ENCODE measurements at places on chromosomes 2 and 18.
A peak's percentile ranks its signal among the peaks of the same experiment; 100 is the strongest.

GRCh38 chr2:112627060-112628040 is 18.4 kb upstream of the SLC20A1 start:
- no peak for DNase-seq

GRCh38 chr2:108154366-108155061 is 85.3 kb upstream of the SULT1C3 start:
- no peak for DNase-seq

DNA sequence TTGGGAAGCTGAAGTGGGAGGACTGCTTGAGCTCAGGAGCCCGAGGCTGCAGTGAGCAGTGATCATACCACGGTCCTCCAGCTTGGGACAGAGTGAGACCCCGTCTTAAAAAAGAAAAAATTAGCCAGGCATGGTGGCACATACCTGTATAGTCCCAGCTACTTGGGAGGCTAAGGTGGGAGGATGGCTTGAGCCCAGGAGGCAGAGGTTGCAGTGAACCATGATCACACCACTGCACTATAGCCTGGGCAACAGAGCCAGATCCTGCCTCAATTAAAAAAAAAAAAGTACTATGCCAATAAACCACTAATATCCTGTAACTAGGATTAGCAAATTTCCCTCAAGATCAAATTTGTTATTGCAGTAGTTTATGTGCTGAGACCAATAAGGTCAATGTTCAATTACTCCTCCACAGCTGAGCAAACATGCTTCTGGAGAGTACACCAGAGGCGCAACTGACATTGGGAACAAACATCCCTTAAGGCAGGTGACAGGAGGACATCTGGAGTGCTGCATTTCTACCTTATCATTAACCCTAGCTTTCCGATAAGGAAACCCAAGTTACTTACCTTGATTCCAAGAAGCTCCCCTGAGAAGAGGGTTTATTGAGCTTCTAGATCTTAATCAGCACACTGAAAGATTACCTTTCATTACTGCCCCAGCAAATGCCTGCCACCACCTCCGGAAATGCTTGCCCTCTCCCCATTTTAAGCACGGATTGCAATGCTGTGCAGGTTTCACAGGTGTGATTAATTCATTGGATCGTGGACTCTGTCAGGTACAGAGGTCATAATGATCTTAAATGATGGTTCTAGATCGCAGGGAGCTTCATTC is 26.2 kb downstream of the MGAT4A start:
- no peak for DNase-seq

GRCh38 chr2:17083902-17084301 is 418.3 kb upstream of the CYRIA start:
- DNase-seq: no peak

GRCh38 chr2:38380397-38381130 is 3.5 kb upstream of the ATL2 start:
- DNase-seq: no peak

DNA sequence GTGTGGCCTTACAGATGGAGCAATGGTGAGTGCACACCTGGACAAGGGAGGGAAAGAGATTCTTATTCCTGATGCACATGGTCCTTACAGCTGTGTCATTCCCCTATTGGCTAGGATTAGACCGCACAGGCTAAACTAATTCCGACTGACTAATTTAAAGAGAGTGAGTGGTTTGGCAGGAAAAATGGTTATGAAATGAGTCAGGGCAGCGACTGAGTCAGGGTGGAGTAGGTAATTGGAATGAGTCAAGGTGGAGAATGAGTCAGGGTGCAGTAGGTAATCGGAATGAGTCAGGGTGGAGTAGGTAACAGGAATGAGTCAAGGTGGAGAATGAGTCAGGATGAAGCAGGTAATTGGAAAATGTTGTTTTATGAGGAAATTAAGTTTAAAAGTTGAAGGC is 1353.7 kb upstream of the LRRTM1 start:
- DNase-seq: peak; percentile 16

GRCh38 chr18:3008541-3008940 is 4.4 kb downstream of the LPIN2 start:
- DNase-seq: no peak

GRCh38 chr2:23767876-23768621 is 158.9 kb downstream of the ATAD2B start:
- no peak for DNase-seq

DNA sequence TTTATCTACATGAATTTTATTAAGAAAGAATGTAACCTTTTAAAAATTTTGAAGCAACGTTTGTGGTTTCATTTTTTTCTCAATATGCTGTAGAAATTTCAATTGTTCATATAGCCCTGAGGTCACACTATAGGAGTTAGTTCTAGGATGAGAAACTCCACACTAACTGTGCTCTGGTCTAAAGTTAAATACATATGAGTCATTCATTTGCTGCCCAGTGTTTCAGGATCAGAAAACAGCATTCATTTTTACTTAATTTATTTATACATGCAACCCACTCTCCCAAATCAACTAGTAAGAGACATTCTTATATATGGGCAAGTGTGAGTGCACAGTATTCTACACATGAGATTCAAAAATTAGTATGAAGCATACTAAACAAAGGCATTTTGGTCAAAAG is 137.9 kb downstream of the DOCK10 start:
- DNase-seq: no peak

- no peak for DNase-seq
Measured at GRCh38 chr18:52652391-52652790, 312.4 kb downstream of the DCC start.

DNA sequence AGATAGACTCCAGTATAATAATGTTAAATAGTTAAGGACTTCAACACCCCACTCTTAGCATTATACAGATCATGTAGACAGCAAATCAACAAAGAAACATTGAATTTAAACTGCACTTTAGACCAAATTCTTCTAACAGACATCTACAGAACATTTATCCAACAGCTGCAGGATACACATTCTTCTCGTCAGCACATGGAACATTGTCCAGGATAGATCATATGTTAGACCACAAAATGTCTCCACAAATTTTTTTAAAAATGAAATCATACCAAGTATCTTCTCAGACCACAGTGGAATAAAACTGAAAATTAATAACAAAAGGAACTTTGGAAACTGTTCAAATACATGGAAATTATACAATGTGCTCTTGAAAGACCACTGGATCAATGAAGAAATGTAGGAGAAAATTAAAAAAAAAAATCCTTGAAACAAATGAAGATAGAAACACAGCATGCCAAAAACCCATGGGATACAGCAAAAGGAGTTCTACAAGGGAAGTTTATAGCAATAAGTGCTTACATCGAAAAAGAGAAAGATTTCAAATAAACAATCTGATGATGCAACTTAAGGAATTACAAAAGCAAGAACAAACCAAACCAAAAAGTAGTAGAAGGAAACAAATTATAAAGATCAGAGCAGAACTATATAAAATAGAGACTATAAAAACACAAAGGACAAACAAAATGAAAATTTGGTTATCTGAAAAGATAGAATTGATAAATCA is 12.3 kb upstream of the SPP2 start:
- no peak for DNase-seq

DNA sequence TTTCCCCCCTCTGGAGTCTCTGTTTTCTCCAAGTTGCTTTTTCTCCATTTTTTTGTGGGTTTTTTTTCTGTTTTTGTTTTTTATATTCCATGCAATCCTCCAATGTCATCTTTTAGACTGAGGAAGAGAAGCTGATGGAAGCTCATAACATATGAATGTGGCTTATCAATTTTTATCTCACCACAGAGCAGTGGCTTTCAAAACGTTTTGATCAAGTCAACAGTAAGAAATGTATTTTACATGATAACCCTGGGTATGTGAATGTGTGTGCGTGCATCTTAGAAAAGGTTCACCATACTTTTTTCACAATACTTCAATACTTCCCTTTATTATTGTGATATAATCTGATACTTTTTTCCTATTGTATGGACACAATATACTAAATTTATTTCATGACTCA is 64.6 kb upstream of the CDCA7 start:
- no peak for DNase-seq

DNA sequence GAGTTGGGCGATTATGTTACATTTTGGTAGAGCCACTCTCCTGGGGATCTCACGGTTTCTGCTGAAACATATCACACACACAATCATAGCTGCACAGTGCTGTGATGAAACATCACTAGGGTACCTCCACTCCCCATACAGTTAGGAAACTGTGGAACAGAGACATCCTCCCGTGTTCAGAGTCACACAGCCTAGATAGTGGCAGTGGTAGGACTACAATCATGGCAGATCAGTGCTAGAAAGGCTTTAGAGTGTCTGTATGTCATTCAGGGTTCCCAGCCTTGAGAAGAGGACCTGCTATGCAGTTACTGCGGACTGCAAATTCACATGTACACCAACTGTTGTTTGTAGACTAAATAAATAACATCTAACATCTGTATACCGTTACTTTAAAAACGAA is 210.3 kb upstream of the FOSL2 start:
- no peak for DNase-seq

DNA sequence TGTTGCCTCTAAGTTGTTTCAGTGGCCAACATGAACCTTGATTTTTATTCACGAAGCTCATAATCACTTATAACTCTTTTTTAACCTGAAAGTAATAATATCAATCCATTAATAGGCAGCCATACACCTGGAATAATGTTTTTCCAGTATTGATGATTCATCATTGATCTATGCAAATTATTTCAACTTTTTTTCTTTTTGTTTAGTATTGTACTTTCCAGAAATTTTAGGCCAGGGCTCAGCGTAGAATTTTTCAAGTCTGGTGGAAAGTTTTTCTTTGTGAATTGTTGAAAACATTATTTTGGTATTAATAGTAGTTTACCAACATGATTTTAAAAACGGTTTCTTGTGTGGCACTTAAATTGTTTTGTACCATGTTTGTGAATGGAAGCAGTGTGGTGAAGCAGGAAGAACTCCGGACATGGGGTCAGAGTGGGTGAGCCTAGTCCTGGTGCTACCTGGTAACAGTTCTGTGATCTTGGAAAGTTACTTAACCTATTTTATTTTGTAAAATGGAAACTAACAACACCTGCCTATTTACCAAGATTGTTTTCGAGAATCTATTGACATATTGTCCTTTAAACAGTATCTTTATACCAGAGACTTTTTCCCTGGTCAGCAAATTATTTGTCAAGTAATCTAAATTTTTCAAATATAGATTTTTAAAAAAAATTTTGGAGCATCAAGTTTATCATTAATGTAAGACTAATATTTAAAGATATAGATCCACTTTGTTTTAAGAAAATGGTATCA is 2.3 kb downstream of the INSIG2 start:
- no peak for DNase-seq

GRCh38 chr18:44259610-44260009 is 421.1 kb upstream of the SETBP1 start:
- no peak for DNase-seq

DNA sequence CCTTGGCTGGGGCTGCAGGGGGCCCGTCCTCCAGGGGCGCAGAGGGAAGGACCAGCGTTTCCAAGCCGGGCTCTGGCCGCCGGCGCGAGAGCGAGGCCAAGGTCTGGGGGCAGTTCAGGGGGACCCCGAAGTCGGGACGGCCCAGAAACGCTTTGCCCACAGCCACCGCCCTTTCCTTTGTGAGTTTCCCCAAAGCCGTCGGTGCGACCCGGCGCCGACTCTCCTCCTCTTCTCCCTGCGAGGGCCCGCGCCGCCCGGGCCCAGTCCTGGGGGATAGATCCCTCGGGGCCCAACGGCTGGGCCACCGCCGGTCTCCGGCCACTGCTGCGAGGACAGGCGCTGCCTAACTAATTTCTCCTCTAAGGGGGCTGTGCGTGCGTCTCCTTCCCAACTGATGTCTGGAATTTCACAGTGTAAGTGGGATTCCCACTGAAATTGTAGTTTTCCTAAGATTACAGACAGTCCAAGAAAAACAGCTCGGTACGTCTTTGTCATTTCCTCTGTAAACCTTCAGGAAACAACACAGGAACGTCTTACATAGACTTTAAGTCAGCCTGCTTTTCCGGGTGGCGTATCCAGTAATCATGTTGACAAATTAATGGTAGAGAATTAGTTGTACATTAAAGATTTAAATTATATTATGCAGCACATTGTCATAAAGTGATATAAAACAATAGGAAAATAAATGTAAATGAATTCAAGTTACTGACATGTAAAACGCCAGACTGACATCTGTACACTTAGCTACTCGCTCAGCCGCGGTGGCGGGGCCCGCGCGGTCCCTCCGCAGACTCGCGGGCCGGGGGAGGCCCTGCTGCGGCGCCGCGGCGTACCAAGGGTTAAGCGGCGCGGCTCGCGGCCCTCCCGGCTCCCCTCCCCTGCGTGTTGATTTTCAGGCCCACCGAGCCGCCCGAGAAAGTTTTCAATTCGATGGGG is 139.4 kb upstream of the SIX3 start:
- DNase-seq: no peak

GRCh38 chr2:1581965-1582625 is 162.2 kb downstream of the PXDN start:
- no peak for DNase-seq

DNA sequence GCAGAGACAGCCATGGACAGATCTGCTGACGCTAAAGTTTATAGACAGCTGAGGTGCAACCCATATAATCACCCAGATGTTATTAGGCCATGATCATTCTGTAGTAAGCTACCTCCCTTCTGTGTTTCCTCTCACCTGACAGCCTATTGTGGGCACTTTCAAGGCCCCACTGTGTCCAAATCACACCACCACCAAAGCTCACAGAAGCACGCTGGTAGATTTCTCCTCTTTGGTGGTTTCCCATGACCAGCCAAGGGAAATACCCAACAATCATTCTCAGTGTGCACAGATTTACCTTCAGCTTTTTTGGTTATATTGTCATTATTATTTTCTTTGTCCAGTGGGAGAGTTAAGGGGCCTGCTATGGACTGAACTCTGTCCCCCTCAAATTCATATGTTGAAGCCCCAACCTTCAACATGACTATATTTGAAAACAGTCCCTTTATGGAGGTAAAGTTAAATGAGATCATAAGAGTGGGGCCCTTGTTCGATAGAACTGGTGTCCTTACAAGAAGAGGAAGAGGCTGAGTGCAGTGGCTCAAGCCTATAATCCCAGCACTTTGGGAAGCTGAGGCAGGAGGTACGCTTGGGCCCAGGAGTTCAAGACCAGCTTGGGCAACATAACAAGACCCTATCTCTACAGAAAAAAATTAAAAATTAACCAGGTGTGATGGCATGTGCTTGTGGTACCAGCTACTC is 74.0 kb upstream of the MSH6 start:
- no peak for DNase-seq

DNA sequence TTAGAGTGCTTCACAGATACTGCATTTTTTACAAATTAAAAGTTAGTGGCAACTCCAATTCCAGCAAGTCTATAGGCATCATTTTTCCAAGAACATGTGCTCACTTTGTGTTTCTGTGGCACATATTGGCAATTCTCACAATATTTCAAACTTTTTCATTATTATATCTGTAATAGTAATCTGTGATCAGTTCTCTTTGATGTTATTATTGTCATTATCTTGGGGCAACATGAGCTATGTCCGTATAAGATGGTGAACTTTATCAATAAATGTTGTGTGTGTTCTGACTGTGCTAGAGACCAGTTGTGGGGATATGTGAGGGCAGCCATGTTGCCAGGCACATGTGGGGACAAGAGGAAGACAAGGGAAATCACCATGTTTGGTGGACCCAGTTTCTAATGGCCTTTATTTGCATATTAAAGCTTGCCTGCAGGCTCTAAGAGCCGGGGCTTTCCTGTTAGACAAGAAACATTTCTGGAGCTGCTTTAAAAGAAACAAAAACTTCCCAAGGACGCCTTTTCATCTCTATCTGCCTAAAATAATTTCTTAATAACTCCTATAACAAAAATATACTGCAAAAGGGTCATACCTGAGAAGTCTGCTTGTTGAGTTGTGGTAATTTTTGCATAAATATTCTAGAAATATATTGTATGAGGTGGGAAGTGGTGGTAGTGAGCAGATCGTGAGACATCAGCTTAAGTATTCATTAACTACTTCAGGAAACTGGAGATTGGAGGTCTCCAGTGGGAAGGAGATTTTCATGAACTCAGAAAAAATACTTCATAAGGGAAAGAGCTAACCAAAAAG is 37.2 kb downstream of the KYNU start:
- no peak for DNase-seq
